Colonic mucosa (tissue), 4 donors: ENCODE measurements at places on chromosomes 13 and 19.

DNA sequence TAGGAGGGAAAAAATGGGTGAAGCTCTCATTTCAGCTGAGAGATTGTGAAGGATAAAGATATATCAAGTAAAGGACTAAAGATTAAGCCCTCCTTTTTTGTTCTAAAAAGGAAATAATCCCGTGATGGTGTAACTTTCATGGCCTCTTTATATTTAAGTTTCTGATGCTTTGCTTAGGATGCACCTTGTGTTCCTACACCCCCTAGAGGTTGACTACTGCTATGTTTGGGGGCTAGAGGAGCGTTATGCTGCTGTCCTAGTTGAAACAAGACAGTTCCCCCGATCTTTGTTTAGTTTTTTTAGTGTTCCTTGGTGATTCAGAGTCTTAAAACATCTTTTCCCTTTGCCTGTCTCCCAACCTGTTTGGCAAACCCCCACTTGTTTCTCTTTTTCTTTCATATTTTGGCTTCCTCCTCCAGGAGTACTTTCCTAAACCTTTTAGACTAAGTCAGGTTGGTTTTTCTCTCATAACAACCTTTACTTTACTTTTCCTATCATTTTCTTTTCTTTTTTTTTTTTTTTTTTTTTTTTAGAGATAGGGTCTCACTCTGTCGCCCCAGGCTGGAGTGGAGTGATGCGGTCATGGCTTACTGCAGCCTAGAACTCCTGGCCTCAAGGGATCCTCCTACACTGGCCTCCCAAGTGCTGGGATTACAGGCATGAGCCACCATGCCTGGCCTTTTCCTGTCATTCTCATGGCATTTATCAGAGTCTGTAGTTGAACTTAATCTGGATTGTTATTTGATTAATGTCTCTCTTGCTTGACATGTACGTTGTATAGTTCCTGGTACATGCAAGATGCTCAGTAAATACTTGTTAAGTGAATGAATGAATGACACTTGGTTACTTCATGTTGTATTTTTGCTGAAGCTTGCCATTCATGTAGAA, 2.8 kb downstream of the UBA2 start:
- H3K27ac ChIP-seq, result no peak overlapping the region
- H3K36me3 ChIP-seq, result peaks cover 9% of the 10 kb centered on the region
- H3K4me3 ChIP-seq, result no peak overlapping the region
- H3K4me1 ChIP-seq, result peaks cover 8% of the 10 kb centered on the region
- no peak for DNase-seq

- DNase-seq, result no peak
- no peak overlapping the region for H3K27ac ChIP-seq
- H3K27me3 ChIP-seq, result no peaks in the 10 kb centered on the region
Observed at GRCh38 chr19:8185343-8186068, 23.7 kb upstream of the CERS4 start.

DNA sequence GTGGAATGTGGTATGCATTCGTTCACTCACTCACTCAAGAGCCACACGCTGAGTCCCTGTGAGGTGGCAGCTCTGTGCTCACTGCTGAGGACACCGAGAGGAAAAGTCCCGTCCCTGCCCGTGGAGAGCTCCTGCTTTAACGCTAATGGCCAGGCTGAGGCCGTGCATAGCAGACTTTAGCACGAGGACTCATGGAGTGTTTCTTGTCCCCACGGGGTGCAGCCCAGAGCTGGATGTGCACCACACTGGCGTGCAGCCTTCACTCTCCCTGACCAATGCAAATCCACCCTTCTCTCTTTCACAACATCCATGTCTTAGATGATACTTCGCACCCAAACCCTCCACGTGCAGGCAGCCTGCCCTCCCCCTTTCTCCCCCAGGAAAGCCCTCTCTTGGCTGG, 159.6 kb upstream of the ZNF536 start:
- H3K36me3 ChIP-seq, result no peaks in the 10 kb centered on the region
- no peaks in the 10 kb centered on the region for H3K4me1 ChIP-seq
- no peak overlapping the region for H3K27ac ChIP-seq
- H3K27me3 ChIP-seq, result no peaks in the 10 kb centered on the region

GRCh38 chr19:1213391-1214286, 8.1 kb downstream of the STK11 start:
- DNase-seq, result peak; percentile 78
